ENCODE measurements at places on chromosomes 4 and X.
A peak's percentile ranks its signal among the peaks of the same experiment; 100 is the strongest.

- no peak for DNase-seq
These were observed 34.6 kb downstream of the NBDY start for GRCh38 chrX:56763556-56764152.

DNA sequence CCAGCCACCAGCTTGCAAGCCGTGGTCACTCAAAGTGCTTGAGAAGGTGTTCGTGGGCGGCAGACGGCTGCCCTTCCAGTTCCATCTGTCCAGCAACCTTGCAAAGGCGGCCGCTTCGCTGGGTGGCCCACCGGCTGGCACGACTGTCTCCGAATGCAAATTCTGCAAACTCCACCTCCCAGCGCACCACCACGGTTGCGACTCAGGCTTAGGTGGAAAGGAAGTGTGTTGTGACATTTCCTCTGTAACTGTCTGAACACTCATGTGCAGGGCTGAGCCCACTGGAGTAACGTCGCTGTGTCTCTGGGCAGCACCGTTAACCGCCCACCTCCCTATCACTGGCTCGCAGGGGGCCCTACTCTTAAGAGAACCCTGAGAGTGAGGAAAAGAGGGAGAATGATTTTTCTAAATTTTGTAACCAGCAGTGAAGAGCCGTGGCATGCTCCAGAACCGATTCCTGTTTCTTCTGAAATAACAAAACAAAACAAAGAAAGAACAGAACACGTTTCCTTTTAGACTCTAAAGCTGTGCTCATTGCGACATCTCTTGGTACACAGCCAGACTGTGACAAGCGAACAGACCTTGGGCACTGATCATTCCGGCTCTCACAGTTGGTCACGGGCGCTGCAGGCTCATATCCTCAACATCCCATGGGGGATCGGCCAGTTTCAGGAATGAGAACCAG is at the start of gene P2RY8:
P2RY8 (minus strand) TSS at position 155 of the 685 bp plus-strand sequence. CDS start 70,627 bp downstream, outside the sequence.
- DNase-seq: peak; percentile 77

- DNase-seq: no peak
These were observed 41.4 kb upstream of the MSANTD1 start for GRCh38 chr4:3207531-3208037.

DNA sequence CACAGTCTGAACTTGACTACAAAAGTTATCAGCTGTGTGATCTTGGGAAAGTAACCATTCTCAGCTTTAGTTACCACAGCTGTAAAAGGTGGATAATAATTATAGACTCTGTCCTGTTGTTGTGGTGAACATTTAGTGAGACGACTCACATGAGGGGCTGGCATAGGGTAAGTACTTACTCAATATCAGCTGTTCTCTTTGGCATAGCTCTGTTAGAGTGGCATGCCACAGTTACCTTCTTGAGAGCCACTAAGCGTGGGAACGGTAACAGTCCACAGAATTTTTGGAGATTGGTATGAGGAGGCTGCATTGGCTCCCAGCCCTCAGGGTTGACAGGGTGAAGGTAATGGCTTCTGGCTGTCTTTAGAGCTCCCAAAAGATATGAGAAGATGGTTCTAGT is 13.2 kb upstream of the HAND2 start:
- DNase-seq: no peak

GRCh38 chr4:80576796-80577195 is 241.3 kb downstream of the CFAP299 start:
- no peak for DNase-seq

- no peak for DNase-seq
These were observed 3.4 kb downstream of the TEX13B start for GRCh38 chrX:107978707-107979307.

DNA sequence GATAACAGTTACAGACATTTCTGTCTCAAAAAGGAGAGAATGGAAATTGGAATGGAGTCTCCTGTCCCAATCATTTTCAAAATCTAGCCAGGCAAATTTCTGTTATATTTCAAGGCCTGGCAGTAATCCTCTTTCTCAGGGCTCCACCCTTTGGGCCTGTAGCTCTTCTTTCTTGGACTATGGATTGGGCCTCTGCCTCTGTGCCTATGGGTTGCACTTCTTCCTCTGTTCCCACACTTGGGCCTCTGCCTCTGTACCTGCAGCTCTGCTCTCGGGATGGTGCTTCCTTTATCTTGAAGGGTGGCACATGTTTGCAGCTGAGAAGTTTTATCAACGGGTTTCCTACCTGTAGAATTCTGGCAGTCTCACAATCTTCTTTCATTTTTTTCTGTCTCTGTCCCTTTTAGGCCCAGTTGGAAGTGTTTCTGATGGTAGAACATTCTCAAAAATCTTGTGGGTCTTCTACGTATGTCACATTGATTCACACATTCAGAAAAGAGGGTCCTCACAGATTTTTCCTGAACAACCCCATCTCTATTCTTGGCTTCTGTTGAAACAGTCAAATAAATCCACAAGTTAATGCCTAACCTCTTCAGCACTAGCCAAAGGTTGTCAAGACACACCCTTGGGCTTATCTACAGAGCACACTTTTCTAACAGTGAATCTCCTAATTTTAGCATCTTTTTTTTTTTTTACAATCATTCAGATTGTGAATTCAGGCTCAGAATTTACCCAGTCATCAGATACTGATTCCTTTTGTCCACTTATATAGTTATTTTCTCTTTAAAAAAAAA is 719.0 kb downstream of the RPA4 start:
- no peak for DNase-seq

- DNase-seq: no peak
These were observed 477.6 kb upstream of the GRID2 start for GRCh38 chr4:91826186-91826585.

DNA sequence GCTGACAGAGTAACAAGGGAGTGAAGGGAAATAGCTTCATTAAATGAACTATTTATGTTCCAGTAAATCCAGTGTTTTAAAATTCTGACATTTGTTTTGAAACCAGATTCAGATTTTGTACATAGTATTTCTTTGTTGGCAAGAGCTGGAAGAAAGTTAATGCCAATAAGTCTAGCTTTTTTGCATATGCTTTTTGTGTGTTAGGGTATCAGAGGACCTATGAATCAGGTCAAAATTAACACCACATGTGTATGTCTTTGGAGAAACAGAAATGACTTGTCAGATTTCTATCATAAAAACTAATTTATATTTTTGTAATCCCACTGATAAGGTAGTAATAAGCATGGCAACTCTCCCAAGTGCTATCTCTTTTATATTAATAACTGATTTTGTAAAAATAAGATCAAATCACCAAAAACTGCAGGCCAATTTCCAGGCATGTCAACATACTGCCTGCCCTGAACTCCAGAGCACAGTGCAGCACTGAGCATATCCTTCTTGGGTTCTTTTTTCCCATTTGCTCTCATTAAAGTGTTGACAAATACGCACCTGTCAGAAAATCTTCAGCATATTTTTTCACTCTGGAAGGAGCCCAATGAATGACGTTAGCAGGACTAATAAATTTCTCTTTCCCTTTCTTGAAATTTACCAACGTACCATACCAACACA is 65.5 kb downstream of the SH3RF1 start:
- DNase-seq: no peak

GRCh38 chrX:50698944-50699343 is 115.0 kb downstream of the SHROOM4 start:
- DNase-seq: no peak

GRCh38 chrX:136580316-136580715 is 48.3 kb downstream of the VGLL1 start:
- DNase-seq: no peak

GRCh38 chr4:146108756-146109155 is 66.8 kb upstream of the LSM6 start:
- DNase-seq: no peak

- no peak for DNase-seq
These were observed 15.8 kb upstream of the GRSF1 start for GRCh38 chr4:70855464-70855863.

DNA sequence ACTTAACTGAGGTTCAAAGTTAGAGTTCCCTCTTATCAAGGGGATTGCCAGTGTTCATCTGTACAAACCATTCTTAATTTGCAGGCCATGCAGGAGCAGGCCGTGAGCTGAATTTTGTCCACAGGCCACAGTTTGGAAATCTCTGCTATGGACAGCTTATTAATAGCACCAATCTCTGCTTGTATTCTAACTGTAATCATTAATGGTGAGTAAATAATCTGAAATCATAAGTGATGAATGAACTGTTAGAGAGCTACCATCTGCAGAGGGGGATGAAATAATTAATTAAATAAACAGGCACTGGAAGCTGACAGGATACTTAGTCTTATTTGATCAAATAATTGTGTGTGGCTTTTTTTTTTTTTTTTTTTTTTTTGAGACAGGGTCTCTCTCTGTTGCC is 48.5 kb upstream of the PDLIM3 start:
- no peak for DNase-seq

- DNase-seq: no peak
These were observed 29.0 kb upstream of the GPM6B start for GRCh38 chrX:13845721-13846378.

GRCh38 chr4:113407409-113407808 is 354.1 kb downstream of the CAMK2D start:
- DNase-seq: no peak

DNA sequence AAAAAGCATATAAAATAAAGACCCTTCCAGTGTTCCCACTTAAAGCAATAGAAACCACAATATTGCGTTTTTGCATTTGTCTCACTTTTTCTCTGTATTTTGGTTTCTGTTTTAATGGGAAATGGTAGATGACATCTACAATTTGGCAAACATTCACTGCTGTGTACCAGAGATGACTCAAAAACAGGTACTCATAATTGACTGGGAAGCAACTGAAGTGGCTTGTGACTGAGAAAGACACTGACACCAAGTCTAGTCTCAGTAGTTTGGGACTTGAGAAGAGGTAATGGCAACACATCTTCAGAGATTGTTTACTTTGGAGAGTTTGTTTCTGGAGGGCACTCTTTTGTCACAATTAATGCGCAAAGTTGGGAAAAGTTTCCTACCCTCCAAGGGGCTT is 42.0 kb downstream of the AREG start:
- no peak for DNase-seq

- no peak for DNase-seq
These were observed 44.0 kb downstream of the ABLIM2 start for GRCh38 chr4:8114456-8115202.

GRCh38 chr4:152961014-152961772 is 25.1 kb downstream of the FHDC1 start:
- no peak for DNase-seq

GRCh38 chr4:153079857-153080391 is 124.3 kb upstream of the TRIM2 start:
- DNase-seq: no peak

GRCh38 chrX:49761481-49761880 is 65.7 kb upstream of the PAGE1 start:
- DNase-seq: peak; percentile 11

Data from T-helper 2 cell (primary cell).